Stimulated activated CD8-positive, alpha-beta memory T cell treated with anti-CD3 and anti-CD28 coated beads, Interleukin-15, amount 100 ng/mL, for 24 hours (primary cell): ENCODE measurements at places on chromosomes 11 and 22.

- no peak for DNase-seq
Measured at GRCh38 chr11:74154620-74155281, 16.1 kb downstream of the C2CD3 start.

DNA sequence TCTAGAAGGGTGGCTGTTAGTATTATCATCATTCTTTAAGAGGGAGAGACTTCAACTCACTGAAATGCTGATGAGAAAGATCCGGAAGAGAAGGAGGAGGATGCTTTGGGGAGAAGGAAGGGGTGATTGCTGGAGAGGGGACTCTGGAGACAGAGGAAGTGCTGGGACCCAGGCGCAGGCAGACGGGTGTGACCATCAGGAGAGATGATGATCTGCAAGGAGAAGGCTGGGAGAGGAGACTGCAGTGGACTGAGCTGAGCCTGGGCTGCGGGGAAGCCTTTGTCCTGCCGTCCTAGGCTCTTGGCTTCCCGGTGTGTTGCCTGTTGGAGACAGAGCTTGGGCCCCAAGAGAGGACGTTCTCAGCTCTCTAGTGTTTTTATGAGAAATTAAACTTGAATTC, 22.6 kb downstream of the RASD2 start:
- DNase-seq, result no peak

DNA sequence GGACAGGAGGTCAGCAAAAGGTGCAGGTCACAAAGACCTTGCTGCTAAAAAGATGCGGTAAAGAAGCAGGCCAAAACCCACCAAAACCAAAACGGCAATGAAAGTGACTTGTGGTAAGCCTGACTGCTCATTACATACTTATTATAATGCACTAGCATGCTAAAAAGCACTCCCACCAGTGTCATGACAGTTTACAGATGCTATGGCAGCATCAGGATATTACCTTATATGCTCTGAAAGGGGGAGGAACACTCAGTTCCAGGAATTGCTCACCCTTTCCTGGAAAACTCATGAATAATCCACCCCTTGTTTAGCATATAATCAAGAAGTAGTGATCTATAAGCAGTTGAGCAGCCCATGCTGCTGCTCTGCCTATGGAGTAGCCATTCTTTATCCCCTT, 45.2 kb upstream of the SLC5A12 start:
- no peak for DNase-seq

DNA sequence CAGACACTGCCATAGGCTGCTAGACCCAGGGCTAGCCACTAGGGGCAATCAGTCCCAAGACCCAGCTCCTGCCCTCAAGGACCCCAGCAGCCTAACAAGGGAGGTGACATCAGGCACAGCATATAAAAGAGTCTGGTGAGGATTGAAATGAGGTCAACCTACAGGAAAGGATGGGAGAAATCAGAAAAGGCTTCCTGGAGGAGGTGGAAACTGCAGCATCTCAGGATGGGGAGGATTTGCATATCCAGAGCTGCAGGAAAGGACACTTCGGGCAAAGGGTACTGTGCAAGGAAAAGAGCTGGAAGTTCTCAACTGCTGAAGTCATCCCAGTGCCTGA, 2.9 kb upstream of the ARFGAP2 start:
- no peak for DNase-seq

GRCh38 chr22:47591709-47592108, 829.3 kb downstream of the TBC1D22A start:
- no peak for DNase-seq

- no peak for DNase-seq
Measured at GRCh38 chr22:48432781-48433518, 1394.7 kb downstream of the BRD1 start.

DNA sequence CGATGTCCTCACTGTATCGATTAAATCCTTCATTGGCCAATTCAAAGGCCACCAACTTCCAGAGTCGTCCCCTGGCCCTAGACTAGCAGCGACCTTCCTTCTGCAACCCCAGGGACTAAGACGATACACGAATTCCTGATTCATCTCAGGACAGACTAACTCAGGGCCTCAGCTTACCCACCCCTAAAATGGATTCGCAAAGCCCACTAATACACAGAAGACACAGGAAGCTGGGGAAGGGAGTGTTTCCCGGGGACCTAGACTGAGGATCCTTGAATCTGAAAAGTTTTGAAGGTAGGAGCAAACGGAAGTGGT, 509 bp downstream of the LAMTOR1 start:
- DNase-seq, result no peak

DNA sequence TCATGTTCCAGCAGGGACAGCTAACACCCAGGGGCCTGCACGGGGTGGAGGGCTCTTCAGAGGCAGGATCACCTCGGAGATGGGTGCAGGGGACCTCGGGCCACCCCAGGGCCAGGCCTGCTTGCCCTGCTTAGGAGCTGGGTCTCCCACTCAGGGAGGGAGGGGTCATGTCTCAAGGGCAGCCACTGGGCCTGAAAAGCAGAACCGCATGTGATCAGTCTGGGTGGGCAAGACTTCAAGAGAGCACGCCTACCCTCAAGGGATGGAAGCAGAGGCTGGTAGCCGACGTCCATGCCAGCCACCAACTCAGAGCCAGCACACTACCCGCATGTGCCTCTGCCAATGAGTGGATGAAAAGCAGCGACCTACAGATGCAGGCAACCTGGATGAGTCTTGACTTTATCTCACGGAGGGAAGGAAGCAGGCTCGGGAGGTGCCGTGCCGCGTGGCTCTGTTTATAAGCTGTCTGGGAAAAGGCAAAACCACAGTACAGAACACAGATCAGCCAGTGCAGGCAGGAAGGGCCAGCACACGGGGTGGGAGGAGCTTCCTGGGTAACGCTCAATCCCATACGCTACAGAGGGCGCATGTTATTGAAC, 16.0 kb downstream of the TBX1 start:
- DNase-seq, result no peak

- no peak for DNase-seq
Measured at GRCh38 chr11:70522309-70522592, 123.9 kb downstream of the CTTN start.

- DNase-seq, result no peak
Measured at GRCh38 chr11:120329556-120329955, 4.5 kb downstream of the TLCD5 start.

- DNase-seq, result no peak
Measured at GRCh38 chr22:42307806-42308563, 37.5 kb upstream of the TCF20 start.

DNA sequence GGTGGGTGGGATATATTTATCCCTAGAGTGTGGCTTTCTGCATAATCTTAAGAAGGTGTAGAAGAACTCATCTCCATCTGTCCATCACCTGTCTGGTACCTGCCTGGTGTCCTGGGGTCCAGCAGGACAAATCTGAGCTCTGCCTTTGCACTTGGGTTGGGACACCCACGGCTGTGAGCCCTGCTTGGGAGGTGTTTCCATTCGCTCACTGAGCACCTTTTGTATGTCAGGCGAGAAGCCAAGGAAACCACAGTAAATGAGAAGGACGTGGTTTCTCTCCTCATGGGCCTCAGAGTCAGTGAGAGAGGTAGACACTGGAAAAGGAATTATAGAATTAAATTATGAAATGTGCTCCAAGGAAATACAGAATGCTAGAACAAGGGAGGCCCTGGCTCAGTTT, 555.9 kb downstream of the MIAT start:
- DNase-seq, result no peak

GRCh38 chr11:128905345-128906184, 14.4 kb downstream of the KCNJ5 start:
- DNase-seq, result no peak

DNA sequence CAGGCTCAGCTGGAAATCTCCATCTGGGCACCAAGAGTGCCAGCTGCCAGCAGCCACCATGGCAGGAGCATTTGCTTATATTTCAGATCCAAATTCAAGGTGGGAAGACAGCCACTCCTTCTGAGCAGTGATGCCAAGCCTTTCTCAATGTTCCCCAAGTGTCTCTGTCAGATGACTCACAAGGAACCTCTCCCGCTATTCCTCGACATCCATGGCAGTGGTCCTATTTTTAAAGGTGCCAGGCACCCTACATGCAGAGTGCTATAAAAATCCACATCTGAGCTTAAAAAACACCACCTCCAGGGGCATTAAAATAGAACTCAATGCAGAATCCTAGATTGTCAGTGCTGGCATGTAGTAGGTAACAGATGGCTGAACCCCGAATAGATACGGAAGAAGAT, 112.1 kb downstream of the SLC1A2 start:
- DNase-seq, result no peak

DNA sequence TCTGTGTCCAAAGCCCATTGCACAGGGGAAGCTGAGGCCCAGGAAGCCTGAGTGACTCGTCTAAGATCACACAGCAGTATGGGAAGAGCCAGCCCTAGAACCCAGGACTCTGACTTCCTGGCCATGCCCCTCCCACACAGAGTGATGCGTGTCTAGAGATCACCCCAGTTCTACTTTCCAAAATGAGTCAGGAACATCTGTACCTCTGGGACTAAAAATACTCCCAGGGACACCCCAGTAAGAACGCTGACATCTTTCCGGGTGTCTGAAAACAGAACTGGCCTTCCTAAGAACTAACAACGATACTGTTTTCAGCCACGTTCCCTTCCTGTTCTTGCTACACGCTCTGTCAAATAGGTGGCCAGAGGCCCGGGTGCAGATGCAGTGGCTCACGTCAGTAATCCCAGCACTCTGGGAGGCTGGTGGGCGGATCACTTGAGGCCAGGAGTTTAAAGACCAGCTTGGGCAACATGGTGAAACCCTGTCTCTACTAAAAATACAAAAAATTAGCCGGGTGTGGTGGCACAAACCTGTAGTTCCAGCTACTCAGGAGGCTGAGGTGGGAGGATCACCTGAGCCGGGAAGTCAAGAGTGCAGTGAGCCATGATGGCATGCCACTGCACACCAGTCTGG, 21.7 kb upstream of the PDGFB start:
- no peak for DNase-seq

DNA sequence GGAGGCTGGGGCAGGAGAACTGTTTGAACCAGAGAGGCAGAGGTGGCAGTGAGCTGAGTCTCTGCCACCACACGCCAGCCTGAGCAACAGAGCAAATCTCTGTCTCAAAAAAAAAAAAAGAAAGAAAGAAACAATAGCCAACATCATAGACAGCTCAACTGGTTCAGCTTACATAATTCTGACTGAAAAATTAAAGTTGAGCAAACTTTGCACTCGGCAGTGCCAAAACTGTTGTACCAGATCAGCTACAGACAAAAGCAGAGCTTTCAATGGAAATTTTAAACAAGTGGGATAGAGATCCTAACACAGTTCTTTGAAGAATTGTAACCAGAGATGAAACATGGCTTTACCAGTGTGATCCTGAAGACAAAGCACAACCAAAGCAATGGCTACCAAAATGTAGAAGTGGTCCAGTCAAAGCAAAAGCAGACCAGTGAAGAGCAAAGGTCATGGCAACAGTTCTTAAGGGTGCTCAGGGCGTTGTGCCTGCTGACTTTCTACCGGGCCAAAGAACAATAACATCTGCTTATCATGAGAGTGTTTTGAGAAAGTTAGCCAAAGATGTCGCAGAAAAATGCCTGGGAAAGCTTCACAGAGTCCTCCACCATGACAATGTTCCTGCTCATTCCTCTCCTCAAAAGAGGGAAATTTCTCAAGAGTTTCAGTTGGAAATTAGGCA, 59.3 kb downstream of the TTC28 start:
- DNase-seq, result no peak

DNA sequence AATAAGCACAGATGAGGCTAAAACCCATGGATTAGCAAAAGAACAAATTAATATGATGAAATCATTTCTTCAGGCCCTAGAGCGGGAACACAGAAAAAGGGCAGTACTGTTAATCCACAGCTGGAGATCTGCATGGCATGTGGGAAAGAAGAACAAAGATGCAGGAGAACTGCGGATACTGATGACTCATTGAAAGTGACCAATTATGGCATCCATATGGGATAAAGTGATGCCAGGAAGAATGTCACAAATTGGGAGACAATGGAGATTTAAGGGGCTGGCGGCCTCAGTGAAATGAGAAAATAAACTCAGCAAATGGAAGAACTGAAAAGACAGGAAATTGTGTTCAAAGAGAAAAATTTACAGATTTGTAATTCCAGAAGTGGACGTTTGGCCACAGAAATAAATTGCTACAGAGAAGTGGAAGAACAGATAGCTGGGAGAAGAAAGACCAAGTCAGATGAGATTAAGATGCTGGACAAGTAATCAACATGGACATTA, 39.4 kb downstream of the SIK3 start:
- no peak for DNase-seq

DNA sequence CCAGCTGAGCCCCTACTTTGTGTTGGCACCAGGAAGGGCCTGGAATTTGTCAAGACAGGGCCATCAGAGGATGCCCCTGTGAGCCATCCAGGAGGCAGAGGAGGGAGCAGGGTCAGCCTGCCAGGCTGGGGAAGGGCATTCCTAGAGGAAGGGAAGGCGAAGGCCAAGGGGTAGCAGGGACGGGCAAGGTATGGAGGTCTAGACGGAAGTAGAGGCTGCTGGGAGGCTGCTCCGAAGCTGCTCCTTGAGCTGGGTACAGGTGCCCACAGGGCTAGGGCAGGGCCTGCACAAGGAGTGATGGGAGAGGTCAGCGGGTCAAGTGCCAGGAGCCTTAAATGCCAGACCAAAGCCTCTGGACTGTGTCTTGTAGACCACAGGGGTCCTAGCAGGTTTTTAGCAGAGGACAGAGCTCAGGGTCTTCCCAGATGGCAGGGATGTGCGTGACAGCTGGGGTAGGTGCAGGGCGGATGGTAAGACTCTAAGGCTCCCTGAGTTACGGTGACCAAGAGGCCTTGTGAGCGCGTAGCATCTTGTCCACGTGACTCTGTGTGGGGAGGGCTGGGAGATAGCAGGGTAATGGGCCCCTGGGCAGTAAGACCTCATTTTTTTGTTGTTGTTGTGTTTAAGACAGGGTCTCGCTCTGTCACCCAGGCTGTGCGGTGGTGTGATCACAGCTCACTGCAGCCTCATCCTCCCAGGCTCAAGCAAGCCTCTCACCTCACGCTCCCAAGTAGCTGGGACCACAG, 31.7 kb upstream of the CSNK1E start:
- no peak for DNase-seq

DNA sequence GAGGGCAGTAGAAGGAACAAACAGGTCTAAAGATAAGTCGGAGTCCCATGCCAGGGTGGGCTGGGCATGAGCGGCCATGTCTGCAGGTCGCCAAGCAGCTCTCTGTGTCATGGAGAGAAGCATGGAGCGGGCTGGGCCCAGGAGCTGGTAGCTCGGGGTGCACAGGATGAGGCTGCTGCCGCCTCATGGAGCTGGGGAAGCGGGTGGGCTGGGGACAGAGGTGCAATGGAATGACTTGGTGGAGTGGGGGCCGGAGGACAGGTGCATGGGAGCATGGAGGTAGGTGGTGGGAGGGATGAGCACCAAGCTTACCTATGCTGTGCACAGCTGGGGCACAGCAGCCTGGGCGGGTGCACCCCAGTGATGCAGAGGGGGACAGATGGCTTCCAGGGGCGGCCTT, 3.6 kb downstream of the NRXN2 start:
- no peak for DNase-seq

DNA sequence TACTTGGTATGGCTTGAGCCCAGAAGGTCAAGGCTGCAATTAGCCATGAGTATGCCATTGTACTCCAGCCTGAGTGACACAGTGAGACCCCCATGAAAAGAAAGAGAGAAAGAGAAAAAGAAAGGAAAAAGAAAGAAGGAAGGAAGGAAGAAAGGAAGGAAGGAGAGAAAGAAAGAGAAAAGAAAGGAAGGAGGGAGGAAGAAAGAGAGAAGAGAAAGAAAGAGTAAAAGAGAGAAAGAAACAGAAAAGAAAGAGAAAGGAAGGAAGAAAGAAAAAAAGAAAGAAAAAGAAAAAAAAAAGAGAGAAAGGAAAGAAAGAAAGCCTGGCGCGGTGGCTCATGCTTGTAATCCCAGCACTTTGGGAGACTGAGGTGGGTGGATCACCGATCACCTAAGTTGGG, 77.5 kb downstream of the CSTPP1 start:
- no peak for DNase-seq

GRCh38 chr11:121547574-121547973, 94.8 kb upstream of the SORL1-AS1 start:
- no peak for DNase-seq
